ENCODE measurements at places on chromosomes 11 and 22.

DNA sequence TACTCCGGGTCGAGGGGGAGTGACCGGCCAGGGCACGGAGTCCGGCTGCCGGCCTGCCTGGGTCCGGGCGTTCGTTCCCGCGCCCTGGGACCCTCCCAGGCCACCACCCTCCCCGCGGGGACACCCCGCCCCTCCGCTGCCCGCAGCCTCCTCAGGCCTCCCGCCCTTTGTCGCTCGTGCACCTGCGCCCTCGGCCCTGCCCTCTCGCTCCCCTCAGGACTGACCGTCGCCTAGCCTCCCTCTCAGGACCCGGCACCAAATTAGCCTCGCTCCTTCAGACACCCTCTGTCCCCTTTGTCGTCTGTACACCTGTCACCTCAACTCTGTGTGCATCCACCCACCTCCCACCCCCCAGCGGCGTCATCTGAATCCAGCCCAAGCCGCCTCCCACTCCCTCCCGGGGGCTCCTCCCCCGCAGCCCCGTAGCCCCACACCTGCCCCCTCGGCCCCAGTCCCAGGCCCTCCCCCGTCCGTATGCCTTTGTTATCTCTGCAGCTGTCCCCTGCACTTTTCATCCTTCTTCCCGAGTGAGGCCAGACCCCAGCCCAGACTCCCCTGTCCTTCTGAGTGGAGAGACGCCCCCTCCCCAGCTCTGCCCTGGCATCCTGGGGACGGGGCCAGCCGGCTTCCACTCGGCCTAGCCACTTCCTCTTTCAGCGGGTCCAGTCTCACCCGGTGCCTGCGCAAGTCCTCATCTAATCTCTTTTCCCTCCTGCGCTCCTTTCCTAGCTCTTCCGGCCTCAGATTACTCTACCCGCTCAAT lies 643 bp downstream of the TIGD3 start:
- DNase-seq = peak; percentile 52

- DNase-seq = no peak
Measured at GRCh38 chr11:112485280-112485679, 224.6 kb upstream of the PLET1 start.

- DNase-seq = peak; percentile 46
Measured at GRCh38 chr11:44728491-44728910, 1.7 kb downstream of the TSPAN18 start.

DNA sequence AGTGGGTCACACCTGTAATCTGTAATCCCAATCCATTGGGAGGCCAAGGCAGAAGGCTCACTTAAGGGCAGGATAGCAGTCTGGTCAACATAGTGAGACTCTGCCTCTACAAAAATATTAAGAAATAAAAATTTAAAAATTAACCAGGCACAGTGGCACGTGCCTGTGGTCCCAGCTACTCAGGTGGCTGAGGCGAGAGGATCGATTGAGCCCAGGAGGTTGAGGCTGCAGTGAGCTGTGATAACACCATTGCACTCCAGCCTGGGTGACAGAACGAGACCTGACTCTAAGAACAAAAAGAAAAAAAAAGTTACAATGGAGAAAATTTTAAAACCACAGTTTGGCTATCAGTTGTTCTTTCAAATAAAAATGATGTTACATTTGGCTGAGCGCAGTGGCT lies 13.4 kb upstream of the SYNGR1 start:
- DNase-seq = no peak

DNA sequence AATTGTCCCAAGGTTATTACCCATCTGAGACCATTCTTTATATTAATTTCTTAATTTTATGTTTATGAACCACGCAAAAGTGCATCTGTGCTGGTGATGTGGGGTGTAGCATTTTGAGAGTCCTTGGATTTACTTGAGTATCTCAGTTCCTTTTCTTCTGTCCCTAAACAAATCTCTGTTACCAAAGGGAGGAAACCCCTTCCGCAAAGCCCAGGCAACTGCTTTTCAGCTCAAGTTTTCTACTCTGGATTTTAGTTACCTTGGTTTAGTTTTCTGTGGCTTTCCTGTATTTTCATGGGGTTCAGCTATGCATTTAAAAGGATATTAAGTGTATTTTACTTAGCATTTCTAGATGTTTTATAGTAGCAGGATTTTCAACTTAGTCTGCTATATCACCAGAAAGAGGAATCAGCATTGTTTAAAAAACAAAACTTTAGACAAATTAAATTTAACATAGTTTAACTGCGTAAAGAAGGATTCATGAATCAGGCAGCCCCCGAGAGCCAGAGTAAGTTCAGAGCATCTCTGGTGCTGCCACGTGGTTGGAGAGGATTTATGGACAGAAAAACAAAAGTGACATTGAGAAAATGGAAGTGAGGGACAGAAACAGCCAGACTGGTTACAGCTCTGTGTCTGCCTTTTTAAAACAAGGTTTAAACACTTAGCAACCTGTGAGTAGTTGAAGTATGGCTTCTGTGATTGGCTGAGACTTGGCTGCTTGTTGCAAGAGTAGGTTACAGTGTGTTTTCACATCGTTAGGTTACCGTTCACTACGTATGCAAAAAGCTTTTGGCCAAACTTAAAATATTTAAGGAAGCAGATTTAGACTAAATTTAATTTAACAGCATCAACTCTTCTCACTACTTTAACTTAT lies 9.6 kb downstream of the ADM start:
- DNase-seq = no peak

- DNase-seq = peak; percentile 90
Measured at GRCh38 chr11:62542750-62543567, 3.6 kb downstream of the AHNAK start.

DNA sequence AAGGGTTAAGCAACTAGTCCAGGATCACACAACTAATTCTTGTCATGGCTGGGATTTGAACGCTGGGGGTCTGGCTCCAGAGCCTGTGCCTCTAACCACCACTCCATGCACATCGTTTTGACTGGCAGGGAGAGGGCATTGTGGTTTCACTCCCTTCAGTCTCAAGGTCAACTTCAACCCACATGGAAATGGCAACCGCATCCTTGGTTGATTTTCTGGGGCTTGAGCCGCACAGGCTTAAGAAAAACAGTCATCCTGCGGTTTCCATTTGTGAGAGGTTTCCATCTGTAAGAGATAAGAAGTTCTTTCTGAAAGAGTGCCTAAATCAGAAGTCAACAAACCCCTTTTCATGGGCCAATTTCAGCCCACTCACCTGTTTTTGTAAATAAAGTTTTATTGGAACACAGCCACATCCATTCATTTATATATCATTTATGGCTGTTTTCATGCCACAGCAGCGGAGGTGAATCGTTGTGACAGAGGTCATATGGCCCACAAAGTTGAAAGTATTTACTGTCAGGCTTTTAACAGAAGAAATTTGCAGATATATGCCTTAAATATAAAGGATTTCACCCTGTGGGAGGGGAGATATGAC lies 65.7 kb downstream of the SGSM1 start:
- DNase-seq = no peak

- DNase-seq = no peak
Measured at GRCh38 chr11:24572376-24572775, 75.5 kb downstream of the LUZP2 start.

GRCh38 chr11:67468456-67468758 lies 644 bp downstream of the TMEM134 start:
- no peak for DNase-seq

DNA sequence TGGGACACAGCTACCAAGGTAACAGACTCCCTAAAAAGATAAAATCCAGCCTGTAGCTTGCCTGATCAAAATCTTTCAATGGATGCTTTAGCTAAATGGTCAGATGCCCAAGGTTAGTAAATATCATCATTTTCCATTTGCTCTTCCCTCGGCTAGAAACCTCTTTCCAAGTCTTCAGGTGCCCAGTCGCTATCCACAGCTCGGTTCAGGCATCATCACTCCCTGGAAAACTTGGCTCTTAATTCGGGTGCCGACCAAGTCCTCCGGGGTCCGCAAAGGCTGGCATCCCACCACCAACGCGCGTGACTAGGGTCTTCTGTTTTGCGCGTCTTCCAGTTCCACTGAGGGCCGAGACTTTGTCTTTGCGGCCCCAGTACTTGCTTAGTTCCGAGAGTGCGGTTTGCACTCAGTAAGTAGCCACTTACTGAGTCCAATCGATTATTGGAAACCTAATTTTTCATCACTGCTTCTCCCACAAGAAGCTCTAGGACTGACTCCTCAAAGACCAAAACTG lies 44.3 kb downstream of the OR4D9 start:
- DNase-seq = peak; percentile 20

All from nephron progenitor cell (in vitro differentiated cells).